ENCODE measurements at places on chromosomes 4 and X. TPM values are rescaled to one million over a fixed set of nuclear protein-coding genes. Genes with fewer than 3 reads are reported as not detected.

DNA sequence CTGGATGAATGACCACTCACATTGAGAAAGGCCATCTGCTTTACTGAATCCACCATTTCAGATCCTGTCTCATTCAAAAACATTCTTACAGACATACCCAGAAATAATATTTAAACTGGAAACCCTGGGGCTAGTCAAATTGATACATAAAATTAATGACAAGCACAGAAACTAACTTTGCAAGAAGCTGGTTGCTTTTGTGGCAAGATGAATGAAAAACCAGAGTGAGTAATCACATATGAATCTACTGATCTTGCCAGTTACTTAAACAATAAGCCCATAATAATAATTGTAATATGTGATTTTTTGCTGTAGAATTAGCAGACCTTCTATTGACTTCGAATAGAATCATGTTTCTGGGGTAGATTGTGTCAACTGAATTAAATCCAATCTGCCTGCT is 235.1 kb downstream of the PPARGC1A start:
- no peak for DNase-seq

- no peak for DNase-seq
Observed at GRCh38 chr4:139007640-139008039, 7.9 kb upstream of the NOCT start.

- no peak for DNase-seq
Observed at GRCh38 chr4:150009533-150009932, 68.7 kb upstream of the DCLK2 start.

- DNase-seq: no peak
Observed at GRCh38 chrX:133307094-133307493, 88.9 kb upstream of the TFDP3 start.

DNA sequence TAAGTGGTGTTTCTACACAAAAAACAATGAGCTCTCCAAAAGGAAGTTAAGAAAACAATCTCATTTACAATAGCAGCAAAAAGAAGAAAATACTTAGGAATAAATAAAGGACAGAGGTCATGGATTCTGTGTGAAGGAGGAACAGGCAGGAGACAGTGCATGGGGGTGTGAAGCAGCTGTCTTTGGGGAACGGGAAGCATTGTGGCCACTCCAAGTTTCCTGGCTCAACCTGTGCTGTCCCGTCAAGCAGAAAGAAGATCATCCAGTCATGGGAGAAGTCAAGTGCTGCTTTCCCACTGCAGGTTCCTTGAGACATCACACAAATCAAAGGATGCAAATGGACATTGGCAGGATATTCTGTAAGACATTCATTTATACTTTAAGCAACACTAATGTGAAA is 66.1 kb upstream of the MAML3 start:
- no peak for DNase-seq

DNA sequence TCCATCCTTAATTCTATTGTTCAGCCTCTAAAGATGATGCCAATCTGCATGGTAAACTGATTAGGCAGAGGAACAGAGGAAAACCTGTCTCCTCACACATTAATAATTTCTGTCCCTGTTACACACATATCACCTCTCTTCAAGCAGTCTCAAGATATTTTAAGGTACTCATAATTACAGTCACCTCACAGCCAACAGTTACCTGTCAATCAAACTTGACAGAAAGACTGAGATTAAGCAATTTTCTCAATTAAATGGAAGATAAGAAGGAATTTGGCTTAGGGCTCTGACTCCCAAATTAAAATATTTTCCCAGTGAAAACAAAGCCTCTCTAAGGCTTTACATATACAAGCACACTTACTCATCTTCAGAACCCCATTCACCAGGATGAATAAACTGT is 85.2 kb downstream of the MAPK10 start:
- no peak for DNase-seq

GRCh38 chr4:86549163-86549788 is 44.8 kb upstream of the PTPN13 start:
- DNase-seq: no peak

DNA sequence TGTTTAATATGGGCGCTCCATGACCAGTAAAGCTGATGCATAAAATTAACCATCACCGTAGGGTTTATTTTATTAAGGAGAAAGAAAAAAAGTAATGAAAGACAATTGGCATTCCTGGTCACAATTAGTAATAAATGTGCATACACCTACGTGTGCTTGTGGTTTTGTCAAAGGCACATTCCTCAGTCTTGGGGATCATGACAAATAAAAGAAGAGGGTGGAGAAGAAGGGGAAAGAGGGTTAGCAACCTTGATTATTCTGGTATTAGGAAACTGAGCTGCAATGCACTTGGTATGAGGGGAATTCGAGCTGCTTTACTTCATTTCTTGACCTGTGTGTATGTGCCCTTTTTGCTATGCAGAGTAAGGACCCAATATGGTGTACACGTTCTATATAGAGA is 1798.3 kb upstream of the PCDH7 start:
- no peak for DNase-seq

Gene TRAM1L1
- 5.6 TPM for polyA plus RNA-seq

Gene F9
- not detected for polyA plus RNA-seq

DNA sequence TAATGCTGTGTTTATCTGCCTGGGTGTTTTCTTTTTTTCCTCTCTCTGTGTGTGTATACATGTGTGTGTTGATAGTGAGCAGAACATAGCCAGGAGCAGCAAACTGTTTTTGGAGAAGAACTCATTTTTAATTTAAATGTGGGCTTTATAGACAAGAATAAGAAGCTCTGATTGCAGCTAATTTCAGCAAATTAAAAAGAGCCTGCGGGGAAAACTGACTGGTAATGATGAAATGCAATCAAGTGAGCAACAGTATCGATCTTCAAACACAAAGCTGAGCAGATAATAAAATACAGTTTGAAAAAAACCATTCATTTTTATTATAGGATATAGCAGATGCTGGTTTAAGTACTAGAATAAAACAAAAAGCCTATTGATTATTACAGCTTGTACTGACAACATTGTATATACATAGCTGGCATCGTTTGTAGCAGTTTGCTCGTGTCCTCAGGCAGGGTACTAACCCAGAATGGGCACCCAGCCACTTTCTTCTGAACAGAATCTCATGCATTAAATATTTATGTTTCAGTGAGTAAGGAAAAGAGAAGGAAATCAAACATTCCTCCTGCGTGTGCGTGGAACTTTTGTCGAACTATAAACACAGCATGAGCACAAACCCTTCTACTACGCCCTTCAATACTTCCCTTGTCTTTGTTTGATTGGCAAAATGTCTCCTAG is 73.5 kb upstream of the ZFP42 start:
- DNase-seq: peak; percentile 61

Gene BEX4
- 90.7 TPM for polyA plus RNA-seq

Gene PWWP3B
- 22.3 TPM for polyA plus RNA-seq

- DNase-seq: no peak
Observed at GRCh38 chr4:52576961-52577623, 82.0 kb downstream of the USP46 start.

DNA sequence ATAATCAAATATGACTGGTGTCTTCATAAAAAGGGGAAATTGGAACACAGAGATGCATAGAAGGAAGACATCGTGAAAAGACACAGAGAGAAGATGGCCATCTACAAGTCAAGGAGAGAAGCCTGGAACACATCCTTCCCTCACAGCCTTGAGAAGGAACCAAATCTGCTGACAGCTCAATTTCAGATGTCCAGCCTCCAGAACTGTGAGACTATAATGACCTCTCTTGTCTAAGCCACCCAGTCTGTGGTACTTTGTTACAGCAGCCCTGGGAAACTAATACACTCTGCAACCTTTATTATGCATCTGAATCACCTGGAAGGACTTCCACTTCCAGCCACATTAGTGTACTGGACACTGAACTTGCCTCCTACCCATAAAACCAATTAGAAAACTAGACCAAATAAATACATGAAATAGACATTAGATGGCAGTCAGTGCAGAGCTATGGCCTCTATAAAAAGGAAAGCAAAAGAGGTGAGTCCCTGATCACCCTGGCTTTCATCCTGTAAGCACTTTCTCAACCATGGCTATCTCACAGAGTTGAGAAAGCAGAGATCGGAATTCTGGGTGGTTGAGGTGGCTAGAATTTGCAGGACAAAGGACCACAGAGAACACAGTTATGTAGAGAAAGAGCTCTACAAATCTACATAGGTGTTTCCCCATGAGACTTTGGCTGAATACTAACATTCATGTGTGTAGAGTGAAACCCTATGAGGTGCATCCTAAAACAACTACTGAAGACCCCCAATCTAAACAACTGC is 25.7 kb downstream of the GAB3 start:
- DNase-seq: no peak

Gene DRP2
- 0.82 TPM for polyA plus RNA-seq

- DNase-seq: no peak
Observed at GRCh38 chr4:4462970-4463369, 76.1 kb downstream of the NSG1 start.

DNA sequence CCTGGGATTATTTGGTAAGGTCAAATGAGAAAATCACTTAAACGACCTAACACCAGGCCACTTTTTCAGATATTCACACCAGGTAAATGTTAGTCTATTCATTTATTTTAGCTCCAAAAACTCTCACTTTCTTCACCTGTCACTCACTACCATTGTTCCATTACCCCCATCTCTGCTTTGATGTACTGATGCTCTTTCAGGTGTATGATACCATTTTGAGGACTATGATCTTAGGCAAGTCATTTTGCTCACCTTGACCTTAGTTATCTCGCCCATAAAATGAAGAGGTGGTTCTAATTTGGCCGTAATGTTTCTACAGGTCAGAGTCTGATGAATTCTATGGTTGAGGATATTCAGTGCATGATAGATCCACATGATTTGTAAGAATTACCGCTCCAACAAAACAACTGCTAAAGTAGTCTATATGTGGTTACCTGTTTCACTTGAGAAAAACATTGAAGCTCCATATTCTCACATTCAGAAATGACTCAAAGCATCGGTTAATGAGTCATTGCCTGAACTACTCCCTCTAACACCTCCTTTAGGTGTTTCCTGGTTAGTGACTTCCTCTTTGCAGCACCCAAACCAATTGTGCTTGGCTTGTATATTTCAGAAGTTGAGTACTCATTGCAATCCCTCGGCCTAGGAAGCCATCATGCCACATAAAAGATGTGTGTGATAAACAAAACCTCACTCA is 4.5 kb downstream of the DTHD1 start:
- no peak for DNase-seq

Gene XAGE1B
- polyA plus RNA-seq: 64.0 TPM

DNA sequence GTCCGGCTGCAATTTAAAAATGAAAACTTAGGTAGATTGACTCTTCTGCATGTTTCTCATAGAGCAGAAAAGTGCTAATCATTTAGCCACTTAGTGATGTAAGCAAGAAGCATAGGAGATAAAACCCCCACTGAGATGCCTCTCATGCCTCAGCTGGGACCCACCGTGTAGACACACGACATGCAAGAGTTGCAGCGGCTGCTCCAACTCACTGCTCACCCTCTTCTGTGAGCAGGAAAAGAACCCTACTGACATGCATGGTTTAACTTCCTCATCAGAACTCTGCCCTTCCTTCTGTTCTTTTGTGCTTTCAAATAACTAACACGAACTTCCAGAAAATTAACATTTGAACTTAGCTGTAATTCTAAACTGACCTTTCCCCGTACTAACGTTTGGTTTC is 41.0 kb downstream of the MAP7D3 start:
- DNase-seq: no peak

- no peak for DNase-seq
Observed at GRCh38 chr4:61507091-61507490, 307.0 kb downstream of the ADGRL3 start.
